ENCODE measurements at places on chromosomes 7 and 10. TPM values are rescaled to one million over a fixed set of nuclear protein-coding genes. Genes with fewer than 3 reads are reported as not detected.

ATG9B gene
- 5.1 TPM for total RNA-seq

HACD1 gene
- total RNA-seq, result 1.1 TPM

PPP1R9A gene
- 4.8 TPM for total RNA-seq

SYNPO2L gene
- total RNA-seq, result not detected

SLC29A4 gene
- total RNA-seq, result 0.24 TPM

OR2A12 gene
- not detected for total RNA-seq

COL1A2 gene
- 0.47 TPM for total RNA-seq

NPSR1 gene
- total RNA-seq, result not detected

HOXA9 gene
- total RNA-seq, result not detected

LRRN3 gene
- not detected for total RNA-seq

GNAI1 gene
- total RNA-seq, result 0.49 TPM

Data from B cell (primary cell).